Activated CD8-positive, alpha-beta memory T cell treated with anti-CD3 and anti-CD28 coated beads for 1 hour (primary cell): ENCODE measurements at places on chromosomes 7 and 10.

- DNase-seq: no peak
Measured at GRCh38 chr7:68133045-68133444, 1136.4 kb downstream of the TYW1 start.

DNA sequence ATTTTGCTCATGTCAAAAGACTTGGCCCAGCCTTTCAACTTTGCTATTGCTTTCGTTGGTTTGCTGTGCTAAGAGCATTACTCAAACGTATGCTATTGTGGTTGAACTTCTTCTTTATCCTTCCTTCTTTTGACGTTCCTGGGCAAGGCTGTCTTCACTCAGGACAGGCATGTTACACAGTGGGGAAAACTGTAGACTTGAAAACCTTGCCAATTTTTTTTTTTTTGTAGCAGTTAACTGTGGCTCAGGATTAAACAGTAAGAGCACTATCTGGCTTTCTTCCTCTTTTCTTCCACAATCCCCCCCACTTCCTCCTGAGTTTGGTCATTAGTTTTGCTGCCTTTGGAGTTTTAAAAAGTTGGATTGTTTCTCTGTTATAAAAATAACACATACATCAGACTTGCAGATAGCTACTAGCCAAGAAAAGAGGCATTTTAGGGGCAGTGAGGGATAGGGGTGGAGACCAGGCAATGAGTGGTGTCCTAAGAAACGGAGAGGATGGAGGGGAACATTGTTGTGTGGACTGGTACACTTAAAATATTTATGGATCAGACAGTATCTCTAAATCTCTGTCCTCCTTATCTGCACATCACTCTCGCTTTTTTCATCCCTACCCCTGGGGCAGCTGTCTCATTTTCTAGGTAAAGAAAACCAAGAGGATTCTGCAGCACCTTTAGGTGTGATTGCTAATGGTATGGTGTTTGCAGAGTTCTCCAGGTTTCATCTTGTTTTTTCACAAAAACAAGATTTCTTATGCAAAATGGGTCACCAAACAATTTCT is 181.7 kb downstream of the LRMDA start:
- DNase-seq: no peak

- DNase-seq: no peak
Measured at GRCh38 chr7:18421297-18422002, 74.1 kb upstream of the HDAC9 start.

- DNase-seq: no peak
Measured at GRCh38 chr7:70463352-70463938, 668.5 kb upstream of the GALNT17 start.

GRCh38 chr10:8306685-8307364 is 252.3 kb downstream of the GATA3 start:
- DNase-seq: no peak

GRCh38 chr10:73136627-73137026 is 26.4 kb downstream of the NUDT13 start:
- DNase-seq: no peak
